ENCODE measurements at places on chromosomes 11 and 22. TPM values are rescaled to one million over a fixed set of nuclear protein-coding genes. Genes with fewer than 3 reads are reported as not detected.

TCN1 gene
- not detected for total RNA-seq

GRCh38 chr11:70680781-70681281 is 282.5 kb downstream of the CTTN start:
- no peak for DNase-seq

SCUBE1 gene
- total RNA-seq: 0.89 TPM

LRP5 gene
- 75.5 TPM for total RNA-seq

CLNS1A gene
- 78.9 TPM for total RNA-seq

DNA sequence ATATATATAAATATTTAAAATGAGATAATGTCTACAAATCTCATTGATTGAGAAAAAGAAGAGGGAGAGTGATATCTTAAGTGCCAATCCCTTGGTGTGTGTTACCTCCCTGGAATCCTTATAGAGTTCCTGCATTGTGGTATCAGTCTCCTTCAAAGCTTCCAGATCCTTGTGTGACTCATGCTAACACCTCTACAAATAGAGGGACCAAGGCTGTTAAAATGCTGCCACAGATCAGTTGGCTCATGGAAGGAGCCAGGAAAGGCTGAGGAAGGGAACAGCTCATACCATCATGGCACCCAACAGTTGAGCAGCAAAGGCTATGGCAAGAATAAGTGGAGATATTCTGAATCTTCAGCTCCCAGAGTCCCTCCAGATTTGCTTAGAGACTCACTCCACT is 163.6 kb upstream of the ISX start:
- DNase-seq: no peak

DNA sequence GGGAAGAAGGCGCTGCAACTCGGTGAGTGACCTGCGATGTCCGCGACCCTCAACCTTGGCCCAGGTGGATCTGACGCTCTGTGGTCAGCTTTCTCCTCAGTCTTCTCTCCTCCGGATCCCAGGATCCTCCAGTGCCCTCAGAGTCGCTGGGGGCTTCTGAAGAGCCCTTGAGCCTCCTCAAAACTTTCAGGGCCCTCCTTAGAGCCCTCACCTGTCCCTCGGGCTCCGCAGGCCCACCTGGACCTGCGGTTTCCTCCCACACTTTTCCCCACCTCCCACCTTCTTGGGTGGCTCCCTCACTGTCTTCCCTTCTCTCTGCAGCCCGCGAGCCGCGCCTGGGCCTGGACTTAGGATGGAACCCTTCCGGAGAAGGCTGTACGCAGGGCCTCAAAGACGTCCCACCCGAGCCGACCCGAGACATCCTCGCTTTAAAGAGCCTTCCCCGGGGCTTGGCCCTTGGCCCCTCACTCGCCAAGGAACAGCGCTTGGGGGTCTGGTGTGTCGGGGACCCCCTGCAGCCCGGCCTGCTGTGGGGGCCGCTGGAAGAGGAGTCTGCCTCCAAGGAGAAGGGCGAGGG is 335 bp downstream of the ZNF408 start:
- DNase-seq: no peak

- DNase-seq: no peak
These were observed 416.5 kb downstream of the TMEM135 start for GRCh38 chr11:87454241-87454640.

GRCh38 chr11:79362206-79362757 is 78.5 kb downstream of the TENM4 start:
- DNase-seq: no peak

DNA sequence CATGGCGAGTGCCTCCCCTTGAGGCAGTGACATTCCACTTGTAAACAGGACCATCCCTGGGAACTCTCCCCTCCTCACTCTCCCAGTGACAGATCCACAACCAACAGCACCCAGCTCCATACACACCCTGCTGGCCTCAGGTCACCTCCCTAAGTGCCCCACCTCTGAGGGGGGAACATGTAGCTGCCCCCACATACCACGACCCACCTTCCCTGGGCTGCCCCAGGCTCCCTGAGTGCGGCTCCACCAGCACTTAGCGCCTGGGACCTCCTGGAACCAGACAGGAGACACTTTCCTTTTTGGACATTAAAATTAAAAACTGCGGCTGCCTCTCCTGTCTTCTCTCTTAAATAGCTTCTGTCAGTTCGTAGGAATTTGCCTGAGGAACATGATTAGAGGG is 1140.1 kb downstream of the BRD1 start:
- DNase-seq: no peak

RIMBP3C gene
- total RNA-seq: 0.59 TPM

APOBEC3G gene
- 9.7 TPM for total RNA-seq

GRCh38 chr11:127035824-127036223 is 35.3 kb upstream of the KIRREL3 start:
- no peak for DNase-seq

DNA sequence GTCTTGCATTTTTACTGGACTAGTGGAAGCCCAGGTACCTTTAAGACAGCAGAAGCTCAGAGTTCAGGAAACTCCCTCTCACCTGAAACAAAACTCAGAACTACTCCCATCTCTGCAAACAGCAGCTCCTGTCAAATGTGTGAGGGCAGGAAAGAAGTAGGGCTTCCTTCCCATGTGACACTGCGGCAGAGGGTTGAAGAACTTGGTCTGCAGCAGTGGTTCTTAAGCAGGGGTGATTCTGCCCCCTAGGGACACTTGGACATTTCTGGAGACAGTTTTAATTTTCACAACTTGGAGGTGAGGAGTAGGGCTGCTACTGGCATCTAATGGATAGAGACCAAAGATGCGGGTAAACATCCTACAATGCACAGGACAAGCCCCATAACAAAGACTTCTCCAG is 63.4 kb downstream of the RCN1 start:
- DNase-seq: no peak

DNA sequence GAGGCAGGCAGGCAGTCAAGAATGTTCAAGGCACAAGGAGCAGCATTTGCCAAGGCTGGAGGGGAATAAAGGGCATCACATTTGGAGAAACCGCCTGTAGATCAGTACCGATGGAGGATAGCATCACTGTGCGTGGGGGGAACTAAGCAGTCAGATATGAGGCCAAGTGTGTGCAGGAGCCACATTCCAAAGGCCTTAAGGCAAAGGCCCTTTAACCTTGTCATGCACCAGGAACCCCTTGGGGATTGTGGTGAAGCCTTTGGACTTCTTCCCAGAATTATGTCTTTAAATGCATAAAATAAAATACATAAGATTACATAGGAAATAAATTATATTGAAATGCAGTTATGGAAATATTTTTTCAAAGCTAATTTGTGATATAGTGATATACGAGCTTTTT is 532.1 kb downstream of the BUD13 start:
- DNase-seq: no peak

DNA sequence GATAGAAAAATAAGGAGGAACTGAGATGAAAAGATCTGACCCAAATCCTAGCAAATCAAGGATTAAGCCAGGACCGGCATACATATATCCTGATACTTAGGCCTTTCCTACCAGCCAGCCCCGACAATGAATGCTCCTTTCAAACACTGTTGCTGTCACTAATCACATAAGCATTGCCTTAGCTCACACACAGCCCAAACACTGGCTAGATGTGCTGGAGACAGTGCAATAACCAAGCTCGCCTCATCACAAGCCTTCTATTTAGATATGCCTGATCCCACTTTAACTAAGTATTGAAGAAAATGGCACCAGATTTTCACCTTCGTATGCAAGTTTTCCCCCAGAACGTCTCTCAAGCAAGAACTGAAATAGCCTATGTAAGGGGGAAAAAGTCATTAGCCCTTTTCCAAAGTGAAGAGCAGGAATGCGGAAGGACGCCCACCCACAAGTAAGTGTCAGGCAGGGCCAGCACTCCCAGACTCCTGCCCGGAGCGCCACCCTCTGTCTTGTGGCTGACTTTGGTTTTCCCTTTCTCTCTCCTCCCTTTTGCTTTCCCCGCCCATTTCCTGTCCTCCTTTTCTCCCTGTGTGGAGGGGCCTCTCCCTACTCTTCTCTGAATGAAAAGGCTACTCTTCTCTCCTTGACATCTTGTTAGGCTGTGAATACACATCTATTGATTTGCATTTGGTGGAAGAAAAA is 8.9 kb upstream of the OPCML start:
- DNase-seq: no peak

CLTCL1 gene
- 19.2 TPM for total RNA-seq

DNA sequence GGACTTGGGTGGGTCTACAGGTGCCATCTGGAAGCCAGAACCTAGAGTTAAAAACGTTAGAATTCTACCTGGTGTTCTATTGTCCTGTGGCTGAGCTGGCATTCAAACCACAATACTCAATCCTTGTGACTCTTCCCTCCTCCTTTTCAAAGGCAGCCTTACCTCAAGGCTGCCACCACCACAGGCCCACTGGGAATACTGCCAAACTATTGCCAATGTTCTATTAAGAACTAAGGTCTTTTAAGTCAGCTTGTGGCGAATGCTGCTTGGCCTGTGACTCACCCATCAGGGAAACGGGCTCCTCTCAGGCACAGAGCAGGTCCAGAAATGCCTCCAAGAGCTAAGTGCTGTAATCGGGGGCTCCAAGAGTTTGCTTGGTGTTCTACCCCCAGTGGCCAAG is 1008.4 kb downstream of the JRKL start:
- DNase-seq: no peak

- DNase-seq: no peak
These were observed 22.1 kb upstream of the XKR3 start for GRCh38 chr22:16847271-16847670.

GRCh38 chr22:22799561-22799960 is 88.1 kb upstream of the IGLL5 start:
- DNase-seq: no peak

DNA sequence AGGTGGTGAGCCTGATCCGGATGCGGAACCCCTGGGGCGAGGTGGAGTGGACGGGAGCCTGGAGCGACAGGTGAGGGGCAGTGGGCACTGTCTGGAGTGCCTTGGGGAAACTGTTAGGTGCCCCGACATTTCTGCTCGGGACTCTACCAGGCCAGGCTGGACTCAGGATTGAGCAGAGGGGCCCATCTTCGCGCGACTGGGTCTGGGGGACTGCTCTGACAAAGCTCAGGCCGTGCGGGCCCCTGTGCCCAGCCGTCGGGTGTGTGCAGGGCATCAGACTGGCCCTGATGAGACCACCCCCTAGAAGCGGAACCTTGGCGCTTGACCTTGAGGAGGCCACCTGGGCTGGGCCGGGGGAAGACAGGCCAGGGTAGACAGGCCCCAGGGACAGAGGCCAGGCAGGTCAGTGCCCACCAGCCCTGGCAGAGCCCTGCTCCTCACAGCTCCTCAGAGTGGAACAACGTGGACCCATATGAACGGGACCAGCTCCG is 6.3 kb downstream of the CAPN1 start:
- DNase-seq: no peak

- no peak for DNase-seq
These were observed 15.9 kb upstream of the LRRC32 start for GRCh38 chr11:76686261-76687079.

DNA sequence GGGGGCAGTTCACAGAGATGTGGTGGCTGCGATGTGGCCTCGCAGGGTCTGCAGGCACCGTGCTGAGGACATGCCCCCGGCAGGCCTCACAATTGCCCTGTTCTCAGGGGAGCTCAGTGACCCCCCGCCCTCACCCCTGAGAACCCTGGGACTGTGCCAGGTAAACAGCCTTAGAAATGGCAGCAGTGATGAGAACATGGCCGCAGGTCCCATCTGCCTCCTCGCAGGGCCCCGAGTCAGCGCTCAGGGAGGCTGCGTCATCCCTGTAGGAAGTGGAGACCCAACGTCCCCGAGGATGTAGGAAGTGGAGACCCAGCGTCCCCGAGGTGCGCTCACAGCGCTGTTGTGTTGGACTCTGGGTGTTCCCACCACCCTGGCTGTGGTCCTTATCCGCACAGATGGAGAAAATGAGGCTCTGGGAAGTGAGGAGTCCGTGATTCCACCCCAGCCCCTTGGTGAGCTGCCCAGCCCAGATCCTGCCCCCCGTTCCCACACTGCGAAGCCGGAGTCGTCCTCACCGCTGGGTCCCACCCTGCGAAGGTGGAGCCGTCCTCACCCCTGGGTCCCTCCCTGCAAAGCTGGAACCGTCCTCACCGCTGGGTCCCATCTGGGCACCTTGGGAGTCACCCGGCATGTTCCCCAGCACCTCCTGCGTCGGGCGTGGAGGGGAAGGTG is 1086.8 kb downstream of the BRD1 start:
- DNase-seq: no peak

GRCh38 chr11:107856981-107857517 is 1.5 kb downstream of the SLC35F2 start:
- DNase-seq: no peak

GRCh38 chr22:46024136-46024840 is 47.3 kb upstream of the WNT7B start:
- no peak for DNase-seq

DNA sequence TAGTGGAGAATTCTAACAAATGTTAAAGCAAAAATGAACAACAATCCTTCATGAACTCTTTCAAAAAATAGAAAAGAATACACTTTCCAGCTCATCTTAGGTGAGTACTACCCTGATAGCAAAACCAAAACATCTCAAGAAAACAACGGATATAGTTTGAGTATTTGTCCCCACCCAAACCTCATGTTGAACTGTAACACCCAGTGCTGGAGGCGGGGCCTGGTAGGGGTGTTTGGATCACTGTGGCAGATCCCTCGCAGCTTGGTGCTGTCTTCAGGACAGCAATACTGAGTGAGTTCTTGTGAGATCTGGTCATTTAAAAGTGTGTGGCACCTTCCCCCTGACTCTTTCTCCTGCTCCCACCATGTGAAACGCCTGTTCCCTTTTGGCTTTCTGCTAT is 27.0 kb downstream of the NCAPD3 start:
- no peak for DNase-seq

- no peak for DNase-seq
These were observed 29.6 kb downstream of the EHF start for GRCh38 chr11:34650528-34650927.

DNA sequence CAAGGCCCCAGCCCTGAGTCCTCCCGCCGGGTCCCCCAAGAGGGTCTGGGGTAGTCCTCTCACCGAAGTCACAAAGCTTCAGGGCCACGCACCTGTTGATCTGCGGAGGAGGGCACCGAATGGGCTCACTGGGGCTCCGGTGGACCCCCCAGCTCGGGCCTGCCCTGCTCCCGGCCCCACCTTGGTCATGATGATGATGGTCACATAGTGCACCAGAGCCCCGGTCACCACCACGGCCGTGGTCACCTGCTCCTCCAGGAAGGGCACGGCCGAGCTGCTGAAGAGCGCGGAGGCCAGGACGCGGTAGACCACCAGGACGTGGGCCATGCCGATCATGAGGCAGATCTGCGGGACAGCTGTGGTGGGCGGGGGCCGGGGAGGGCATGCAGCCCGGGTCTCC is 13.5 kb upstream of the SIGIRR start:
- DNase-seq: no peak

DNA sequence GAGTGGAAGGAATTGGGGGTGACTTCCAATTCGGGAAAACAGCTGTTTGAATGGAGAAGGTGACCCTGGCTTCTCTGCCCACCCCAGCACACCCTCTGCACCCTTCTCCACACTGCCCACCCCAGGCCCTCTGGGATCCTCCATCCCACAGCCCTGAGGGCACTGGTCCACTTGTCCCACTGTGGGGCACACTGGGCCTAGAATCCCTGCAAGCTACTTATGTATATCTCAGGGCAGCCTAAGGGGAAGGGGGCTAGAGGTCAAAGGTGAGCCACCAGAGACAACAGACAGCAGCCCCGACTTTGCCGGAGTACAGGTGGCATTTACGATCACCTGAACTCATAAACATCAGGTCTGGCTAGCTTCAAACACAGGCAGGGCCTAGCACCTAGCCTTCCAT is 673 bp upstream of the SCUBE2 start:
- DNase-seq: no peak

CABP4 gene
- 0.39 TPM for total RNA-seq

GRCh38 chr11:91641153-91641552 is 583.5 kb upstream of the FAT3 start:
- DNase-seq: no peak

Data from thyroid gland (tissue), 4 donors.